Progenitor cell of endocrine pancreas (in vitro differentiated cells): ENCODE measurements at places on chromosomes 2 and 18. TPM values are rescaled to one million over a fixed set of nuclear protein-coding genes. Genes with fewer than 3 reads are reported as not detected.

OXER1 gene
- 4.3 and 4.6 TPM in 2 replicates for total RNA-seq

CIB4 gene
- not detected in 2 replicates for total RNA-seq

DNA sequence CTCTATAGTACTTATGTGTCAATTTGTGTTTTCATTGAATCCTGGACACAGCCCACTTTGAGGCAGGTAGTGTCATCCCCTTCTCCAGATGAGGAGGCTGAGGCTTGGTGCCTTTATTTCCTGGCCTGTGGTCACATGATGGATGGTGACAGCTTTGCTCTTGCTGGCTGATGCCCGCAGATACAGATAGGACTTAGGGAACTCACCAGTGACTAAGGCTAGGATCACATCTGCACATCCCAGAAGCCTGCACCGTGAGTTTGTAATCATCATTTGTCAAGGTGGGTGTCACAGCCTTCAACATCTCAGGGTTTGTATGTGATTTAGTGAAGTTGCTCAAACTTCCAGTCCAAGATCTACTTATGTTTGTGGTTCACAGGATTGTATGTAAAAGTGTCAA is 295.1 kb upstream of the RAB12 start:
- DNase-seq, result no peak

DNA sequence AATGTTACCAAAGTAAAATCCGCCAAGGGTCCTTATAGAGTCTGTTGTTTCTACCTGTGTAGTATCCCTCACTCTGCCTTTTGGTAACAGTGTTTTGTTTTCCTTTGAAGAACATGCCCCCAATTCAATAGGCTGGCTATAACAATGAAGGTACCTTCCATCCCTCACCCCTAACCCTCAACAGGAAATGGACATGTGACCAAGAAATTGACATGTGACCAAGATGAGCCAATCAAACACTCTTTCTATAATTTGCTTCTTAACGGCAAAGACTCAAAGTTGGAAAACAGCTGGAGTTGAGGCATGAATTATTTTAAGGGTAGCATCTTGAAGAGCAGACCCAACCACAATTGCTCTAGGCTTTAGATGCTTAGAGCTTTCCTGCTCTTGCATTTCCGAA is 5.4 kb upstream of the MREG start:
- no peak for DNase-seq

ZBTB7C gene
- total RNA-seq, result 0.57 and 0.95 TPM in 2 replicates

- DNase-seq, result no peak
Observed at GRCh38 chr2:240887631-240888030, 8.3 kb downstream of the MAB21L4 start.

DNAJC5G gene
- total RNA-seq, result not detected in 2 replicates

PID1 gene
- 0.27 and 0.34 TPM in 2 replicates for total RNA-seq

DNA sequence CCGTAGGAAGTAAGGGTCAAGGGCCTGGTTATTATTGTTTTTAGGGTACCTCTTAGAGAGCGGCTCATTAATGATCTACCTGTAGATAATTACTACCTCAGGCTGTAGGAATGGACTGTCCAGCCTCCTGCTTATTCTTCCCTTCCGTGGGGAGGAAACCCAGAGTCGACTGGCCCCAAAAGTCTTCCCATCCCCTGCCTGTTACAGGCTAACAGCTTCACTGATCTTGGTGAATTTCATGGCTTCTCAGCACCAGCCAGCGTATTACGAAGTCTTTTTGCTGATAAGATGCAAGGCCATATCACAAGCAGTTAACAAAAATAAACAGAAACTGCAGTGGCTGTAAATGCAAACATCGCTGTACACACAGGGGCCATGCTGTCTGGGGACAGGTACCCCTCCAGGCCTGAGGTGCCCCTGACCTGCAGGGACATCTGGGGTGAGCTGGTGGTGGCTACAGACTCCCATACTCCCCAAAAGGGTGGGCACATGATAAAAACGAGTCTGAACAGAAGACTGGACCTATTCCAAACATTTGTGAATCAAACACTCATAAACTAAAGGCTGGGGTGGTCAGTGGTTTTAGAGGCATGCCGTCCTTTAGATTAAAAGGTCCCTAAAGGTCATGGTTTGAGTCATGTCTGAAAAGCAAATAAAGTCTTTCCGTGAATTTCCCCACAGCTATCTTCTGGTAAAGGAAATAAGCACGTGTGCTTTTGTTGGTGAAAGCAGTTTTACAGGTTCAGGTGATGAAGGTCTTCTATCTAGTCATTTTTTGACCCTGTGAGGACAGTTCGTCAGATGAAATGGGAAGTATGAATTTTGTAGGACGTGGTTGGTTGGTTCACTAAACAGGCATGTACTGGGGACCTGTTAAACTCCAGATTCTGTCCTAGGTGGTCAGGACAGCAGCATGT is 36.7 kb downstream of the TTC39C start:
- DNase-seq, result no peak

- DNase-seq, result no peak
Observed at GRCh38 chr2:123453772-123454171, 571.3 kb upstream of the CNTNAP5 start.

- no peak for DNase-seq
Observed at GRCh38 chr2:184793176-184793575, 194.8 kb downstream of the ZNF804A start.

GRCh38 chr2:125397535-125398251 is 1258.3 kb upstream of the GYPC start:
- no peak for DNase-seq

DNA sequence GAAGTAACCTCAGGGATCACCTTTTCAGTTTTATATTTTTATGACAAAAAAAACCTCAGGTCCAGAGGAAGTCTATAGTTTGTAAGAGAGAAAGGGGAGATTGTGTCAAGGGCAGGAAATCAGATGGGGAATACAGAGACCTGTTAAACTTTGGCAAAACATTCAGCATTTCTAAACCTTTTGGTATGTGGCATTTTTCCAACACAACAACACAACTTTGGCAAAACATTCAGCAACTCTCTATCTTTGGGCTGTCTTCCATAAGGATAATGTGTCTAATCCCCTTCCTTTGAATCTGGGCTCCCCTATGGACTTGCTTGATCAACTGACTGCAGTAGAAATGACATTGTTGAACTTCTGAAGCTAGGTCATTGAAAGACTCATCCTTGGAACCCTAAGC is 220.6 kb upstream of the CCDC68 start:
- DNase-seq, result no peak

DNA sequence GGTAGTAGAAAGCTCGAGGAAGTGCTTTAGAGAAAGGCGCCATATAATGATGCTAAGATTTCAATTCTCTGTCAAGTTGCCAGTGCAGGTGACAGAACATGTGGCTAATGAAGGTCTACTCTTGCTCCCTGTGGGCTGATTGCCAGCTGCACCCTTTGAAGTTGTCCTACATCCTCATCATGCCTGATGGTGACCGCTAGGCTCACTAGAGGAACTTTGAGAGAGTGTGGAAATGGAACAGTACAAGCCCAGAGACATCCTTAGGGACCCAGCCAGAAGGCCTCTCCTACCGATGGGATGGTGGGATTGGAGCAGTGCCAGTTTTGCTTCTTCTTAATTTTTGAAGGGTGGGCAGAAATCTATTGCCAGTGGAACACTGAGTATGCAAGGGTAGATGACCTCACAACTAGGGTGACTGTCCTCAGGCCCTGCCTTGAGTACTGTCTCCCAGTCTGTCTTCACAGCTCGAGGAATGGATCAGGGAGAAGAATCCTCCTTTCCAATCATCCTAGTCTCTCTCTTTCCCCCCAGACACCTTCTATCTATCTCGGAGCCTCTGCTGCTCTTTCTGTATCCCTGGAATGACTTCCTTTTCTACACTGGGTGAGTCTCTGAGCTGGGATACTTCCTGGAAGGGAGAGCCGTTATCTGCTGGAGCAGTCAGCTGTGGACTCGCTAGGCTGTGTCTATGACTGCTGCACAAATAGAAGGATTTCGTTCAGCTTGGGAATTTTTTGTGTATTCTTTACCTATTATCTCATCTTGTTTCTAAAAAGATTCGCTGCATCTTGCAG is 33.5 kb downstream of the LGALSL start:
- DNase-seq, result no peak

- no peak for DNase-seq
Observed at GRCh38 chr2:3727397-3728045, 24.1 kb downstream of the DCDC2C start.

DNA sequence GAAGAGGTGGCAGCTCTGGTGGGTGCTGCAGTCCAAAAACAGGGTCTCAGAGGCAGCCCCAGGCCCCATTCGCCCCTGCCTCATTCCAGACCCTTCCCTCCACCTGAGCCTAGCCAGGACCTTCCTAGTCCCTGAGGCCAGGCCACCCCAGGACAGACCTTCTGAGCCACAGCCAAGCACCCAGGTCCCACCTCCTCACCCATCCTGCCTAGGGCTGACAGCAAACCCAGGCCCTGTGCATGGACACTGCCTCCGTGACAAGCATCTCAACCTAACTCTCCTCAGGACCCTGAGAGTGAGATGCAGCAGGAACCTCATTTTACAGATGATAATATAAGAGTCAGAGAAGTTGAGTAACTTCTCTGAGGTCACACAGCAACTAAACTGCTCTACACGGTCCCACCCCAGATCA is 15.5 kb downstream of the ADRA2B start:
- no peak for DNase-seq
